SJSA1 (cell line): ENCODE measurements at places on chromosomes 4 and X. TPM values are rescaled to one million over a fixed set of nuclear protein-coding genes. Genes with fewer than 3 reads are reported as not detected.

Gene SPRY1
- 0.06 and 2.7 TPM in 2 replicates for total RNA-seq

Gene POU3F4
- not detected in 2 replicates for total RNA-seq

Gene ETNPPL
- not detected in 2 replicates for total RNA-seq

Gene NWD2
- not detected in 2 replicates for total RNA-seq

Gene ADRA2C
- total RNA-seq, result not detected in 2 replicates

GRCh38 chr4:183348706-183349659 is 26.8 kb upstream of the CLDN24 start:
- H3K36me3 ChIP-seq, result no peaks in the 10 kb centered on the region
- no peak overlapping the region for H3K4me3 ChIP-seq
- DNase-seq, result peak; percentile 65
- peak overlapping the region; percentile 21 for H3K27ac ChIP-seq
- no peaks in the 10 kb centered on the region for H3K27me3 ChIP-seq

GRCh38 chr4:105193536-105193935 is 46.9 kb downstream of the TET2 start:
- H3K27me3 ChIP-seq, result no peaks in the 10 kb centered on the region
- peaks cover 47% of the 10 kb centered on the region for H3K4me1 ChIP-seq
- 0 out of 2 replicates have a peak, but pooled peaks cover 7% of the 10 kb centered on the region for H3K36me3 ChIP-seq
- no peak overlapping the region for H3K4me3 ChIP-seq
- no peak overlapping the region for H3K27ac ChIP-seq

DNA sequence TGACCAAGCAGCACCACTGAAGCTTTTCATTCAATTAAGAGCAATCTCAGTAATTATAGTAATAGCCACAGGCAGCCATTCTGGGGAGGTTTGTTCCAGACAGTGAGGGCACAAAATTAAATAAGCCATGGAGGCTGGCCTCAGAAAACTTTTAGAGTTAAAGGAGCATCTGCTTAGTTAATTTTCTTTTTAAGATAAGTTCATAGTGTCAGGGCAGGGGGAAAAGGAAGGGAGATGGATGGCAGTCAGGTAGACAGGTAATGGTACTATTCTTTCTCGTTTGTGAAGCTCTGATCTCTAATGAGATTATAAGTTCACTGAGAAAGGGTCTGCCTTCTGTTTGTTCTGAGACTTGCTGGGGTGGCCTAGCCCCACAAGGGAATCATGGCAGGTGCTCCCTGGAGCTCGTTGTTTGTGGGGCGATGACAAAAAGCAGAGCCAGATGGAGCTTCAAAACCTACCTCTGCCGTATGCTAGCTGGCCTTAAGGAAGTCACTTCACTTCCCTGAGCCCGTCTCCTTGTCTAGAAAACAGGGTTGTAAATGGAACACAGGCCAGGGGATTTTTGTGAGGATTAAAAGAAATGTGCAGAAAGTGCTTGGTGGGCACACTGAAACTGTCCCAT is 44.6 kb upstream of the FGFBP2 start:
- H3K27me3 ChIP-seq, result no peaks in the 10 kb centered on the region
- no peaks in the 10 kb centered on the region for H3K36me3 ChIP-seq
- no peak overlapping the region for H3K4me3 ChIP-seq
- H3K4me1 ChIP-seq, result no peaks in the 10 kb centered on the region
- no peak for DNase-seq
- no peak overlapping the region for H3K27ac ChIP-seq

GRCh38 chr4:8281519-8282133 is 12.1 kb downstream of the HTRA3 start:
- DNase-seq, result no peak
- H3K27me3 ChIP-seq, result no peaks in the 10 kb centered on the region
- no peaks in the 10 kb centered on the region for H3K36me3 ChIP-seq
- H3K4me3 ChIP-seq, result no peak overlapping the region

- H3K4me1 ChIP-seq, result no peaks in the 10 kb centered on the region
- no peak overlapping the region for H3K27ac ChIP-seq
- no peak overlapping the region for H3K4me3 ChIP-seq
- H3K27me3 ChIP-seq, result peaks cover 6% of the 10 kb centered on the region; the same call in 1 of the 2 replicates
- no peaks in the 10 kb centered on the region for H3K36me3 ChIP-seq
Measured at GRCh38 chr4:186271081-186271678, 5.2 kb downstream of the F11 start.

- no peak overlapping the region for H3K27ac ChIP-seq
- H3K4me3 ChIP-seq, result no peak overlapping the region
- H3K36me3 ChIP-seq, result peaks cover 29% of the 10 kb centered on the region
- no peaks in the 10 kb centered on the region for H3K27me3 ChIP-seq
- no peak for DNase-seq
Measured at GRCh38 chr4:145852256-145852839, 86.3 kb downstream of the ZNF827 start.

GRCh38 chrX:155235891-155236290 is 19.6 kb downstream of the VBP1 start:
- H3K4me1 ChIP-seq, result no peaks in the 10 kb centered on the region
- H3K27me3 ChIP-seq, result no peaks in the 10 kb centered on the region
- peaks cover 40% of the 10 kb centered on the region for H3K36me3 ChIP-seq
- H3K4me3 ChIP-seq, result no peak overlapping the region
- no peak overlapping the region for H3K27ac ChIP-seq
- DNase-seq, result no peak

- H3K4me3 ChIP-seq, result no peak overlapping the region
- no peaks in the 10 kb centered on the region for H3K27me3 ChIP-seq
- no peaks in the 10 kb centered on the region for H3K36me3 ChIP-seq
- no peak for DNase-seq
- no peak overlapping the region for H3K27ac ChIP-seq
Measured at GRCh38 chr4:82104578-82104977, 269.2 kb downstream of the HNRNPD start.

DNA sequence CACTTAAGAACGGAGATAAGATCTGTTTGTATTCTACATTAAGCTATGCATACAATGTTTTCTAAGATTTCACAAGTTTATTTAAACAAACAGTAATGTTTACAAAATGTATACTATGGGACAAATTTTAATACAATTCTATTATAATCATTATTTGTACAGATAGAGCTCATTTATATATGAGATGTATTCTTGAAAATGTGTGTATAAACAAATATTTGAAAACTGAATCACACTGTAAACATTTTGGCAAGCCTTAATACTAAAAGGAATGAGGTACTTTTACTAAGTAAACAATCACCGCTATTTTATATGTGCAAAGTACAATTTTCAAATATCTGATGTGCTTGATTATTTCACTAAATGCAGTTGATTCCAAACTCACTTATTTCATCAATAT is 119.2 kb upstream of the MAB21L2 start:
- H3K36me3 ChIP-seq, result no peaks in the 10 kb centered on the region
- H3K4me3 ChIP-seq, result no peak overlapping the region
- peaks cover 8% of the 10 kb centered on the region; the same call in 1 of the 2 replicates for H3K4me1 ChIP-seq
- no peak overlapping the region for H3K27ac ChIP-seq
- no peaks in the 10 kb centered on the region; the same call in 1 of the 2 replicates for H3K27me3 ChIP-seq

- no peak for DNase-seq
- no peaks in the 10 kb centered on the region; the same call in 1 of the 2 replicates for H3K4me1 ChIP-seq
- H3K27ac ChIP-seq, result no peak overlapping the region
- no peak overlapping the region for H3K4me3 ChIP-seq
- no peaks in the 10 kb centered on the region for H3K36me3 ChIP-seq
Measured at GRCh38 chrX:38970845-38971244, 169.6 kb downstream of the MID1IP1 start.

- no peaks in the 10 kb centered on the region for H3K4me1 ChIP-seq
- H3K4me3 ChIP-seq, result no peak overlapping the region
- no peak for DNase-seq
- no peak overlapping the region for H3K27ac ChIP-seq
- H3K36me3 ChIP-seq, result no peaks in the 10 kb centered on the region
Measured at GRCh38 chr4:74490736-74491135, 45.8 kb downstream of the AREG start.

DNA sequence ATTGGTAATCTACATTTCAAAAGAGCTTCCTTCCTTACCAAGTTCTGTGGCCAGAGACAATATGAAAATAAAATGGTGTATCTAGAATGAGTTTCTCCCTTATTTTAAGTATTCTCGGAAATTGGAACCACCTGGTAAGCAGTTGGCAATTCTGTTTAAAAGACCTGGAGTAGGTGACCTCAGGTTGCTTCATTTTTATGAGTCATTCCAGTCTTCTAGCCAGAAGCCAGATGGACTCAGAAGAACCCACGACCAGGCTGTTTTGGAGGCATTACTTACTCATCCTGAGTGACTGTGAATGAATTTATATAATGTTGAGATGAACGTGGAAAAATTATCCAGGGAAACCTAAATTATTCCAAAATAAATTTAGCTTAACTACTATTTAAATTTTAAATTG is 9.1 kb downstream of the BMPR1B start:
- H3K27me3 ChIP-seq, result peaks cover 27% of the 10 kb centered on the region
- no peak for DNase-seq
- no peak overlapping the region for H3K27ac ChIP-seq
- no peak overlapping the region for H3K4me3 ChIP-seq
- H3K4me1 ChIP-seq, result no peaks in the 10 kb centered on the region
- H3K36me3 ChIP-seq, result no peaks in the 10 kb centered on the region

- H3K27ac ChIP-seq, result no peak overlapping the region
- DNase-seq, result no peak
- H3K4me1 ChIP-seq, result peaks cover 31% of the 10 kb centered on the region
- H3K4me3 ChIP-seq, result no peak overlapping the region
- no peaks in the 10 kb centered on the region for H3K27me3 ChIP-seq
Measured at GRCh38 chrX:39728025-39728424, 369.7 kb downstream of the BCOR start.

DNA sequence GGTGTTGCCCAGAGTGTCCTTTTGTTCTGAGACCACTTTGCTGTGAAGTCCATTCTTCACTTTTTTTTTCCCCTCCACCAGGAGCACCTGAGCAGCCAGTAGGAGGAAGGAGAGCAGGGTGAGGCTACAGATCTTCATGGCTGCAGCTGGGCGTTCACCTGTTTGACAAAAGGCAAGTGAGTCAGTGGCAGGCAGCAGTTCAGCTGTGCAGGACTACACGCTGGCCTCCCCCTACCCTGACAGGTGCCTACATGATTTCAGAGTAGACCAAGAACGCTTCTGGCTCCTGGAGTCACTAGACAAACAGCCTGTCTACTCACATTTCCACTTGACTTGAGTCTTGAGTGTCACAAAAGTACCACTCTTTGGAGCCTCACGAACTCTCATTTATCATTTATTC is 2.0 kb downstream of the FGFBP1 start:
- H3K27me3 ChIP-seq, result no peaks in the 10 kb centered on the region
- DNase-seq, result no peak
- H3K36me3 ChIP-seq, result no peaks in the 10 kb centered on the region
- no peak overlapping the region for H3K27ac ChIP-seq
- no peaks in the 10 kb centered on the region for H3K4me1 ChIP-seq

- H3K36me3 ChIP-seq, result no peaks in the 10 kb centered on the region
- H3K27ac ChIP-seq, result no peak overlapping the region
- H3K27me3 ChIP-seq, result no peaks in the 10 kb centered on the region
- DNase-seq, result no peak
- no peaks in the 10 kb centered on the region for H3K4me1 ChIP-seq
Measured at GRCh38 chr4:52249581-52249980, 198.5 kb downstream of the SPATA18 start.

DNA sequence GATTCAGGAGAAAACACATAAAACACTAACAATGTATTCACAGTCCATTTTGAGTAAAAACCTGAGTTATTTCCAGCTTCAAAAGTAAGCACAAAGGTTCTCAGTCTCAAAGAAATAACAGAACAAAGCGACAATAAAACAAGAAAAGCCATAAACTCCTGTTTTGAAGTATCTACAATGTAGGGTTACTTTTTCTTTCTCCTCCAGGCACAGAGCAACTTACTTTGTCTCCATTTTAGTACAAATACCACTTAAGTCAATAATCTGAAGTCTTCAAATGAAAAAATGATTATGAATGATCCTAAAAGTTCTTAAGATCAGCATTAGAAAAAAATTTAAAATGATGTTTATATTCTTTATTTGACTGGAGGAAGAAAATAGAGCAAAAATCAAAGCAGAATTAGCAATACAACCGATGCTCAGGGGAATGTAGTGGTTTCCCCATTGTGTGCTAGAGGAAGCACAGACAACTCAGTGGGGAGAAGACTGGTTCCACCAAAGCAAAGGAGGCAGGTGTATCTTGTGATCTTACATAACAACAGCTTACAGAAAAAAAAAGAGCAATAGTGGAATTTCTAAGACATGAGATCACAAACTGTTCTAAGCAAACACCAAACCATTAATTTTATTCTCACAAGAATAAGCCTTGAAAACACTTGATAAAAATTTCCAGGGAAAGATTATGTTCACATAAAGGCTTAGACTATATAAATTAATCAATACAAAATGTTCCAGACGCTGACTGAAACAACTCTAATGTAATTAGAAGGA is 35.1 kb downstream of the EPHA5 start:
- H3K27ac ChIP-seq, result no peak overlapping the region
- DNase-seq, result no peak
- H3K4me1 ChIP-seq, result no peaks in the 10 kb centered on the region
- H3K36me3 ChIP-seq, result no peaks in the 10 kb centered on the region
- no peak overlapping the region for H3K4me3 ChIP-seq

DNA sequence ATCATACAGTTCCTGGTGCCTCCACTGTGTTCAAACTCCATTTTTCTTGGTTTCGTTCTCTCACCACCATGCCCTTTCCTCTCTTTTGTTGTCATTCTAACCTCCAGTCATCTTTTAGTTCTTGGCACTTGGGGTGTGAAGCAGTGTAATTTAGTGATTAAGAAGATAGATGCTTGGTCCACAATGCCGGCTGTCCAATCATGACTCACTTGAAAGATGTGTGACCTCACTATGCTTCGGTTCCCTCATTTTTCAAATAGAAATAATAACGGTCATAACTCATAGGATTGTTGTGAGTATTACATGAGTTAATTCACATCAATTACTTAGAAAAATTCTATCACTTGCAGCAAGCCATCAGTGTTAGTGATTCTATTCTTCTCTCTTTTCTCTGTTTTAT is 327.8 kb downstream of the ADGRL3 start:
- no peak overlapping the region for H3K4me3 ChIP-seq
- H3K36me3 ChIP-seq, result no peaks in the 10 kb centered on the region
- no peak for DNase-seq
- no peaks in the 10 kb centered on the region for H3K27me3 ChIP-seq
